ENCODE measurements at places on chromosomes 2 and 18. TPM values are rescaled to one million over a fixed set of nuclear protein-coding genes. Genes with fewer than 3 reads are reported as not detected.

- H3K36me3 ChIP-seq: no peaks in the 10 kb centered on the region
- H3K4me3 ChIP-seq: no peak overlapping the region
- H3K27me3 ChIP-seq: no peaks in the 10 kb centered on the region
These were observed 41.4 kb downstream of the SCN3A start for GRCh38 chr2:165162466-165162865.

Gene RHOB
- 9.5 TPM for total RNA-seq

Gene NOSTRIN
- total RNA-seq: not detected

- DNase-seq: no peak
- no peaks in the 10 kb centered on the region for H3K36me3 ChIP-seq
- H3K27ac ChIP-seq: no peak overlapping the region
- no peaks in the 10 kb centered on the region for H3K4me1 ChIP-seq
- no peaks in the 10 kb centered on the region for H3K27me3 ChIP-seq
- no peak overlapping the region for H3K4me3 ChIP-seq
These were observed 29.0 kb upstream of the CFAP36 start for GRCh38 chr2:55490554-55490953.

GRCh38 chr2:40329739-40330030, 122.2 kb downstream of the SLC8A1 start:
- DNase-seq: no peak
- H3K4me1 ChIP-seq: no peaks in the 10 kb centered on the region
- no peaks in the 10 kb centered on the region for H3K27me3 ChIP-seq
- H3K27ac ChIP-seq: no peak overlapping the region
- H3K36me3 ChIP-seq: no peaks in the 10 kb centered on the region

GRCh38 chr2:52465287-52465686, 1302.3 kb upstream of the CHAC2 start:
- no peak overlapping the region for H3K27ac ChIP-seq
- DNase-seq: no peak
- H3K4me3 ChIP-seq: no peak overlapping the region

Gene GPR39
- total RNA-seq: 0.63 TPM

Gene GALNT14
- 13.7 TPM for total RNA-seq

DNA sequence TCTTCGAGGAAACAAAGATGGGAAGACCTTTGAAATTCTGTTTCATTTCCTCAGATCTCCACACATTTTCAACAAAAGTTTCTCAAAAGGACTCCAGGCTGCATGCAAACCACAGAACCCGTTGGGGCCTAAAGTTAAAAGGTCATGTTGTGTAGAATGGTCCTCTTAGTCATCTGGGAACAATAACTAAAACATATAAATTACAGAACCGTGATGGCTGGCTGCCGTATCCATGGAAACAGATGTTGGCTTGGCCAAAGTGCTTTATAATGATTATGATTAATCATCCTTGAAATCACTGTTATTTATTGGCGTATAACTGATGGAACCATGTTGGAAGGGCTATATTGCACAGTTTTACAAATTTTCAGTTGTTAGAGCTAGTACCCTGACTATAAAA, 182.8 kb upstream of the CRIM1 start:
- H3K27ac ChIP-seq: no peak overlapping the region
- no peaks in the 10 kb centered on the region for H3K4me1 ChIP-seq
- no peak for DNase-seq
- no peaks in the 10 kb centered on the region for H3K36me3 ChIP-seq
- H3K27me3 ChIP-seq: no peaks in the 10 kb centered on the region

DNA sequence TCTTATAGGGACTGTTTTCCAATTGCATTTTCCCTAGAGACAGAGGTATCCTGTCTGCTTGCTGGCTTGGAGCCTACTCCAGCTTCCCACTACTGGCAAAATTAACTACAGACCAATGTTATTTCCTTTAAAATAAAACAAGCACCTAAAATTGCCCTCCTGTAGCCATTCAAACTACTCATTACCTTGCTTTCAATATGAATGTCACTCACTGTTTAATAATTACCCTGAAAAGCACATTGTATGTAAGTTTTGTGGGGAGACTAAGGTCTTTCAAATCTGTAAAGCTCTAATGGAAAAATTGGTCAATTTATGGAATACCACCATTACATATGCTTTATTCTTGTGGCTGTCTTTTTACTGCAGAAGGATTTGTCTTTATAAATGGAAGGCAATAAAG, 87.3 kb downstream of the DOCK10 start:
- no peak overlapping the region for H3K4me3 ChIP-seq
- H3K27ac ChIP-seq: no peak overlapping the region
- no peaks in the 10 kb centered on the region for H3K27me3 ChIP-seq

Gene IL1F10
- total RNA-seq: not detected

GRCh38 chr2:230885463-230886130, 20.9 kb downstream of the ITM2C start:
- peaks cover 9% of the 10 kb centered on the region for H3K4me1 ChIP-seq
- no peak overlapping the region for H3K27ac ChIP-seq
- H3K4me3 ChIP-seq: no peak overlapping the region
- DNase-seq: peak; percentile 68
- no peaks in the 10 kb centered on the region for H3K36me3 ChIP-seq

- no peak for DNase-seq
- H3K4me1 ChIP-seq: peaks cover 8% of the 10 kb centered on the region
- H3K36me3 ChIP-seq: no peaks in the 10 kb centered on the region
- no peak overlapping the region for H3K4me3 ChIP-seq
- no peaks in the 10 kb centered on the region for H3K27me3 ChIP-seq
These were observed 222.0 kb downstream of the KLHL29 start for GRCh38 chr2:23606968-23607367.

- peak within 1 kb of the TSS; percentile 90 for H3K4me3 ChIP-seq
- DNase-seq: no peak
- no peak within 1 kb of the TSS for H3K27ac ChIP-seq
- no peaks in the 10 kb centered on the region for H3K27me3 ChIP-seq
- peaks cover 1% of the 10 kb centered on the region for H3K4me1 ChIP-seq
These were observed at the start of gene DSEL for GRCh38 chr18:67516539-67517443. Gene DSEL, minus strand, starts transcription at chr18:67516720. Its CDS starts 2,112 bp downstream, at chr18:67514608.

Gene SLC40A1
- total RNA-seq: not detected

DNA sequence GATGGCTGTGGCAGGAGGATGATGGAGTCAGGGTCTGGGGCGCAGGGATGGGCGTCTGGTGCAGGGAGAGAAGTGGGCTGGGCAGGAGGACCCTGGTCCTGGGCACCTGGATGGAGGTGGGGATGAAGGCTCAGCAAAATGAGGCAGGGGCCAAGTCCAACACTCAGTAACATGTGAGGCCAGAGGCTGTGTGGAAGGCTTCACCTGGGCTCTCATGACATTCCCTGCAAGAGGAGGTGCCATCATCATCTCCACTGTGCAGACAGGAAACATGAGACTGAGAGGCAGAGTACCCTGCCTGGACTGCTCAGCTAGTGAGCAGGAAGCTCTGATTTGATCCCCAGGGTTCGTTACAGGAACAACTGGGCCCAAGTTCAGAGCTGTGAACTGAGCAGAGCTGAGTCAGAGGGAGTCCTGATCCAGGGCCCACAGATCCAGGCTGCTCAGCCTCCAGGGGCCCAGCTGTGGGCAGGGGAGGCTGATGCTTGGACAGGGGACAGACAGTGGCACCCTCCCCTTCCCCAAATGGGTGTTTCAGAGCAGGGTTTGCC, 36.9 kb downstream of the HJURP start:
- no peak for DNase-seq
- H3K4me1 ChIP-seq: no peaks in the 10 kb centered on the region
- no peaks in the 10 kb centered on the region for H3K27me3 ChIP-seq
- H3K36me3 ChIP-seq: no peaks in the 10 kb centered on the region
- no peak overlapping the region for H3K4me3 ChIP-seq

DNA sequence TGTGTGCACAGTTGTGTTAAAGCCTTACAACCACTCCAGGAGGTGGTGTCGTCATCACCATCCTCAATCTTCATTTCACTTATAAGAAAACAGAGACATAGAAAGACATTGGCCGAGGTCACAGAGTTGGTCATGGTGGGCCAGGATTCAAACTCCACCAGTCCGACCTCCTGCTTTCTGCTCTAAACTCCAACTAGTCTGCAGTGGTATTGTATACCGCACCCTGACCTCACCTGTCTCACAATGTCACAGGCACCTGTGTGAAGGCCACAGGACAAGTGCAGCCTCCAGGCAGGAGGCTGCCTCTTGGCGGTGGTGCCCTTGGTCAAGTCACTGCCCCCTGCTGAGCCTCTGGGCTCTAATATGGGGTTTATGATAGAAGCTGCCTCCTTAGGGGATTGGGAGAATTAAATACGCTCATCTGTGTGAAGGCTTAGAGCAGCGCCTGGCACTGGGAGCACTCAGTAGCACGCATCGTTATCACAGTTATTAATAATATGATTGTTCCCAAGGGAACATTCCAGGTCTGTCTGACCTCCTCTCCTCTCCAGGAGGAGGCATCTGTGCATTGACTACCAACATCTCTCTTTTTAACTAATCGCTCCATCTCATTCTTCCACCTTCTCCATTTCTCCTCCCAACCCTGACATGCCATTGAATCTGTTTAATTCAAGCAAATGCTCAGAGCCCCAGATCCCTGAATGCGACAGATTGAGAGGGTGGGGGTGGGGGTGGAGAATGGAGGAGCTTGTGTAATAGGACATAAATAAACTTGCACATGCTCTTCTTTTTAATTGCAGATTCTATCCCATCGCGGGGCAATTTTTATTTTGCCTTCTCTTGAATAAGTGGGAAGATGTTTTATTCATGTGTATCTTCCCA, 112.7 kb downstream of the MCFD2 start:
- no peak overlapping the region for H3K27ac ChIP-seq
- H3K4me1 ChIP-seq: no peaks in the 10 kb centered on the region
- no peaks in the 10 kb centered on the region for H3K27me3 ChIP-seq
- no peaks in the 10 kb centered on the region for H3K36me3 ChIP-seq
- no peak overlapping the region for H3K4me3 ChIP-seq
- no peak for DNase-seq

- H3K4me1 ChIP-seq: peaks cover 13% of the 10 kb centered on the region
- peak within 1 kb of the TSS; percentile 81 for H3K4me3 ChIP-seq
- peak; percentile 91 for DNase-seq
- H3K36me3 ChIP-seq: peaks cover 2% of the 10 kb centered on the region
These were observed at the start of gene KIF3C for GRCh38 chr2:25982273-25982967. Gene KIF3C, minus strand, starts transcription at chr2:25982497. Its CDS starts 580 bp downstream, at chr2:25981917.

GRCh38 chr18:46418663-46419260, 238.3 kb downstream of the LOXHD1 start:
- no peaks in the 10 kb centered on the region for H3K36me3 ChIP-seq
- H3K27ac ChIP-seq: no peak overlapping the region
- H3K4me1 ChIP-seq: peaks cover 21% of the 10 kb centered on the region
- H3K27me3 ChIP-seq: no peaks in the 10 kb centered on the region

Gene SOWAHC
- total RNA-seq: 17.8 TPM

GRCh38 chr2:1701020-1701419, 43.3 kb downstream of the PXDN start:
- H3K36me3 ChIP-seq: no peaks in the 10 kb centered on the region
- H3K4me3 ChIP-seq: no peak overlapping the region
- DNase-seq: no peak
- H3K4me1 ChIP-seq: peaks cover 6% of the 10 kb centered on the region

- DNase-seq: no peak
- H3K36me3 ChIP-seq: no peaks in the 10 kb centered on the region
- H3K4me3 ChIP-seq: no peak overlapping the region
- no peak overlapping the region for H3K27ac ChIP-seq
These were observed 110.9 kb upstream of the CCDC150 start for GRCh38 chr2:196528486-196529223.

- H3K27ac ChIP-seq: no peak overlapping the region
- DNase-seq: no peak
- H3K4me1 ChIP-seq: peaks cover 22% of the 10 kb centered on the region
- H3K27me3 ChIP-seq: peaks cover 2% of the 10 kb centered on the region
These were observed 216.5 kb upstream of the NRP2 start for GRCh38 chr2:205465791-205466190.

GRCh38 chr2:28751956-28752630, 463 bp downstream of the PPP1CB start:
- no peaks in the 10 kb centered on the region for H3K27me3 ChIP-seq
- no peaks in the 10 kb centered on the region for H3K36me3 ChIP-seq
- peak overlapping the region; percentile 84 for H3K4me3 ChIP-seq
- H3K27ac ChIP-seq: peak overlapping the region; percentile 97
- H3K4me1 ChIP-seq: peaks cover 4% of the 10 kb centered on the region

- H3K4me3 ChIP-seq: no peak overlapping the region
- no peak for DNase-seq
- H3K27me3 ChIP-seq: no peaks in the 10 kb centered on the region
- H3K4me1 ChIP-seq: no peaks in the 10 kb centered on the region
- H3K27ac ChIP-seq: no peak overlapping the region
These were observed 148.3 kb downstream of the HNMT start for GRCh38 chr2:138112536-138112935.

DNA sequence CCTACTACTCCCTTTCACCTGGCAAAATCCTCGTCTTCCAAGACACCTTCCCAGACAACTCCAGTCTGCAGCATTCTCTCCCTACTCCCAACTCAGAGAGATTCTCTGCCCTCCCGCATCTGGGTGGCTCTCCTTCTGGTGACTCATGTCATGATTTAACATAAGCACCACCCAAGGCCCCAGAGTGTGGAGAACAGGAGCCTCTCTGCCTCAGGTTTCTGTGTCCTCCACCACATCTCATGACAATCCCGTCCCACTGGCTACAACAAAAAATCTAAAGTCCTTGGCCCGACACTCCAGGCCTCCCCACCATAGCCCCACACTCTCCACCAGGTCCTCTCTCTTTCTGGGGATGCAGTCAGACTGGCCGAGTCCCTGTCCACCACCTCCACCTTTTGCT, 197.1 kb downstream of the BCL11A start:
- no peak overlapping the region for H3K27ac ChIP-seq
- DNase-seq: no peak
- H3K36me3 ChIP-seq: no peaks in the 10 kb centered on the region
- H3K4me3 ChIP-seq: no peak overlapping the region
- H3K27me3 ChIP-seq: no peaks in the 10 kb centered on the region

- DNase-seq: no peak
- no peak overlapping the region for H3K4me3 ChIP-seq
- 0 out of 2 replicates have a peak, but pooled peaks cover 4% of the 10 kb centered on the region for H3K27me3 ChIP-seq
- no peak overlapping the region for H3K27ac ChIP-seq
- no peaks in the 10 kb centered on the region for H3K4me1 ChIP-seq
These were observed 184.8 kb upstream of the SP5 start for GRCh38 chr2:170530284-170530745.

Gene SIX3
- 0.21 TPM for total RNA-seq

Gene ADI1
- 32.7 TPM for total RNA-seq

GRCh38 chr2:120847700-120848321, 112.1 kb downstream of the GLI2 start:
- H3K4me1 ChIP-seq: no peaks in the 10 kb centered on the region
- DNase-seq: no peak
- no peaks in the 10 kb centered on the region for H3K36me3 ChIP-seq
- no peak overlapping the region for H3K4me3 ChIP-seq
- H3K27me3 ChIP-seq: no peaks in the 10 kb centered on the region

- H3K36me3 ChIP-seq: no peaks in the 10 kb centered on the region
- peak overlapping the region; percentile 42 for H3K27ac ChIP-seq
- no peak for DNase-seq
- H3K4me1 ChIP-seq: peaks cover 35% of the 10 kb centered on the region
- no peaks in the 10 kb centered on the region for H3K27me3 ChIP-seq
- H3K4me3 ChIP-seq: peak overlapping the region; percentile 12
These were observed 95.8 kb downstream of the TGOLN2 start for GRCh38 chr2:85231952-85232351.

Gene CYS1
- 0.13 TPM for total RNA-seq

Gene CYP27C1
- 3.2 TPM for total RNA-seq

Gene CYRIA
- 8.2 TPM for total RNA-seq

All from H1 (cell line).